ENCODE measurements at places on chromosomes 7 and 10.

DNA sequence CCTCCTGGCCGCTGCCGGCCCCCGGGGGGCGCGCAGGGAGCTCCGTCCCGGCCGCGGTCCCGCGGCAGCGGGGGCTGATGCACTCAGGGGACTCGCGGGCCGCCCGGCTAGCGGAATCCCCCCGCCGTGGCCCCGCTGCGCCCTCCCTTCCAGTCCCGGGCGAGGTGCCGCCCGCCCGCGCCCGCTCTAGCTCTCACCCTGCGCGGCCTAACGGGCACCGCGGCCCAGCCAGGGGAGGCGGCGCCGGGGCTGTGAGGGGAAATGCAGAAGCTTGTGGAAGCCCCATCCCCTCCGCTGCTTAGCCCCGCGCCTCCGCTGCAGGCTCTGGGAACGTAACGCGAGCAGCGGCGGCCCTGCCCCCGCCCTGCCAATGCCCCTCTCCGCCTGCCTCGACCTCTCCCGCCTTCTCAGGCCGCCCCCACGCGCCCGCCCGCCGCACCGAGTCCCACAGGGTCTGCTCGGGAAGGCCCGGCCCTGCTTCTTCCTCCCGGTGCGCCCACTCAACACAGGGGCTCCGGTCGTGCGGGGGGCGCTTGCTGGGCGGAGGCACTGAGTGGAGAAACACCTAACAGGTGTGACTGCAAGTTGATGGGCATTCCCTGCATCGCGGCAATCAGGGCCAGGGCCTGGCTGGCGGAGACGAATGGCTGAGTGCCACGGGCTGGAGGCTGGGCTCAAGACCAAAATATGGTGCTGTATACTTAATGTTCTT lies 384 bp upstream of the TMEM229A start:
- DNase-seq, result no peak

DNA sequence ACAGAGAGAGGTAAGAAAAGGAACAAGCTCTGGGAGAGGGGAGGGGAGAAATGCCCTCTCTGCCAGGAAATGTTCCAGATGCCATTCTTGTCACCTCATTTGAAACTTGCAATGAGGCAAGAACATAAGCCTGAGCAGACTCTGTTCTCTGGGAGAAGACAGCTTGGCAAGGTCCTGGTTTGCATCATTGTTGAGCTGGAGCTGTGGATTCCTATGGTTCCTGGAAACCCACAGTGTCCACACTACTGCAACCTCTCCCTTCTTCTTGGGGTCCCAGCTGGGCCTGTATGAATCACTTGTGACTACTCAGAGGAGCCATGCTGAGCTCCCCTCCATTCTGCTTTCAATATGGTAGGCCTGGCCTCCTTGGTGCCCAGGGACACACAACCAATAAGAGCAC lies 60.8 kb upstream of the HECTD2 start:
- DNase-seq, result no peak

- no peak for DNase-seq
These were observed 24.6 kb downstream of the CACNB2 start for GRCh38 chr10:18164748-18165361.

GRCh38 chr10:21509341-21510240 lies 15.9 kb downstream of the SKIDA1 start:
- DNase-seq, result no peak

DNA sequence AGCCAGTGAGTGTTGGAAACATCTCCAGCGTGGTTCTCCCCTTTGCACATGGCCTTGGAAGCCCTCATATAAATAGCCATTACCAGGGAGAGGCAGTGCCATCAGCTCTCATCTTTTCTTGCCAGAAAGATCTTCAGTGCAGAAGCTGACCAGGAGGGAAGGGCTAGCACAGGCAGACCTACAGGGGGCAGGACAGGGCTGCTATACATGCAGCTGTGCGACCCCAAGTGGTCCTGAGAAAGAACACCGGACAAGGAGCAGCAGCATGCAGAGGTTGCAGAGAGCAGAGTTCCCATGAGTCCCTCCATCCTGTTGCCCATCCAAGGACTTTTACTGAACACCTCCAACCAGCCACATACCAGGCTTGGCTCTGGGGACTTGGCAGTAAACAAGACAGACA lies 17.1 kb downstream of the GRID1 start:
- no peak for DNase-seq

- no peak for DNase-seq
These were observed 2.5 kb downstream of the H2BK1 start for GRCh38 chr7:151207804-151208203.

GRCh38 chr7:7100432-7100849 lies 81.9 kb upstream of the C1GALT1 start:
- no peak for DNase-seq

GRCh38 chr10:78775891-78776290 lies 292.9 kb upstream of the ZMIZ1 start:
- no peak for DNase-seq

DNA sequence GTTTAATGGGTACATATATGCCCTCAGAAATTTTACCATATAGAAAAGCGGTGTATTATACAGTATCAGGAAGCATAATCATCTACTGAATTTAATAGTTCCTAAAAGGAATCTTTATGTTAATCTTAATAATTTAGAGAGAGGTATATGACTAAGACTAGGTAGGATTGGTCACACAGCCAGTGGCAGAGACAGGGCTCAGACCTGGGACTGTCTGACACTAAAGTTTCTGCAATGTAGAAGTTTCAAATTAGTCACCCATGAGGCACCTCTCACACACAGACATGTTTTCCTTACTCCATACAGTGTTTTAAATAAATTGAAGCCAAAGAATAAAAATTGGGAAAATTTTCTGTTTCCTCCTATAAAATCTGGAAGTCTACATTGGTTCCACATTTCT lies 72.8 kb upstream of the ADRA2A start:
- DNase-seq, result no peak

- no peak for DNase-seq
These were observed 4.8 kb upstream of the RAPGEF5 start for GRCh38 chr7:22361795-22362194.

DNA sequence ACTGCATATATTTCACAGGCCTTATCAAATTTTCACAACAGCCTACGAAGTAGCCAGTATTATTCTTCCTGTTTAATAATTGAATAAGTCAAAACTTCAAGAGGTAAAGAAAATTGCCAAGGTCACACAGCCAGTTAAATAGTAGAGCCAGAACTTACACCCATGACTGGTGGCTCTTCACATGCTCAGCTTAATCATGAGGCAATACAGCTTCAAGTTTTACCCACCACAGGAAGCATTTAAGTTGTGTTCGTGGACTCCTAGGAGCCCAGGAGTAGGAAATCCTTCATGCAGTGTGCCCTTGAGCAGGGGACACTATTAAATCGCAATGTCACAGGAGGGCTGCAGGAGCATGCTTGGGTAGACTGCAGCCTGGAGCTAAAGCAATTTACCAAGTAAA lies 11.1 kb downstream of the LIPA start:
- DNase-seq, result no peak

- no peak for DNase-seq
These were observed 105.2 kb upstream of the GSDME start for GRCh38 chr7:24862461-24862860.

GRCh38 chr7:112377593-112377992 lies 72.7 kb upstream of the IFRD1 start:
- no peak for DNase-seq

DNA sequence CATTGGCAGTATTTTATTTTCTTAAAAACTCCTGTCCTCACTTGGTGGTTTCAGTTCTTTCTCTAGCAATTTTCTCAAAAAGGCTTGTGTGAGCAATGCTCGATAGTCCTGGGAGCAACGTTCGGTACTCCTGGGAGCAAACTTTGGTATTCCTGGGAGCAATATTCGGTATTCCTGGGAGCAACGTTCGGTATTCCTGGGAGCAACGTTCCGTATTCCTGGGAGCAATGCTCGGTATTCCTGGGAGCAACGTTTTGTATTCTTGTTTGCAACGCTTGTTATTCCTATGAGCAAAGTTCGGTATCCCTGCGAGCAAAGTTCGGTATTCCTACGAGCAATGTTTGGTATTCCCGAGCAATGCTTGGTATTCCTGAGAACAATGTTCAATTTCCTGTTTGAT lies 362.0 kb upstream of the ADARB2 start:
- DNase-seq, result no peak

Data from CD4-positive, alpha-beta T cell treated with Interleukin-10 for 1 hour (primary cell).